ENCODE measurements at places on chromosomes 5 and 9.

DNA sequence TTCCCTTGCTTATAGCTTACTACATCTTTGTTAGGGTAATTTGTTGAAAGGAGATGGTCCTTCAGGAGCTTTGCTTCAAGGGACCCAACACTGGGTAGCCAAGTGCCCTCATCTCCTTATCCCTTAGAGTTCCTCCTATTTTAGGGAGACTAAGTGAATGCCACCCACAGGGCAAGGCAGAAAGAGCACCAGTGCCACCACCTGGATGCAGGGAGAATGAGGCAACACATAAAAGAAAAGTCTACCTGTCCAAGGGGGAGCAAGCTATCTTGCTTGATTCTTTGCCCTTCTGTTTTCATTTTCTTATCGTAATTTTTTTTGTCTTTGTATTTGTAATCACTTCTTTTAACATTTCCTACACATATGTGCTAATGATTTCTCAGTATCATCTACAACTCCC is 205.5 kb downstream of the NPR3 start:
- peak; percentile 4 for DNase-seq

DNA sequence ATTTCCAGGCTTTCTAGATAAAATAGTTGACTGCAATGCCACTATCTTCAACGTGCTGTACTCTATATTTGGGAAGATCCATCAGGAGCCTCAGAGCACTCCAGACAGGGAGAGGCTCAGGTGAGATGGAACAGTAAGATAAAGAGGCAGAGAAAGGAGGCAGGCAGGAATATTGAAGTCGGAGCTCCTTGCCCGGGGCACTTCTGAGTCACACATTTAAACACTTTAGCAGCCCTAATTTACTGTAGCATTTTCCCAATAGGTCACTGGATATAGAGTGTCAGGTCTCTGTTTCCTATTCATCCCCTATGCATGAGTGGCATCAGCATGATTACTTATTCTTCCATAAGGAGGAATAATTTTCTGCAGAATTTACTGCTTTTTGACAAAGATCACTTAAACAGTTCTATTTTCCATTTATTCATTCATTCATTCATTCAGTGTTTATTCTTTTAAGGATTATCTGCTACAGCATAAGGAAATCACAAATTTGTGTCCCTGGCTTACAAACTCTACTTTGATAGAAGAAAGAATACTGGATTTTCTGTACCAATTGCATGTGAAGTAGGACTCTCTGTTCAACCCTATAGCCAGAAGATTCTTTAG is 170.7 kb downstream of the MAPKAP1 start:
- DNase-seq: no peak

GRCh38 chr5:179373101-179373934 is 28.1 kb upstream of the ADAMTS2 start:
- DNase-seq: peak; percentile 74

- DNase-seq: no peak
Observed at GRCh38 chr9:128933731-128934130, 12.9 kb downstream of the PHYHD1 start.

DNA sequence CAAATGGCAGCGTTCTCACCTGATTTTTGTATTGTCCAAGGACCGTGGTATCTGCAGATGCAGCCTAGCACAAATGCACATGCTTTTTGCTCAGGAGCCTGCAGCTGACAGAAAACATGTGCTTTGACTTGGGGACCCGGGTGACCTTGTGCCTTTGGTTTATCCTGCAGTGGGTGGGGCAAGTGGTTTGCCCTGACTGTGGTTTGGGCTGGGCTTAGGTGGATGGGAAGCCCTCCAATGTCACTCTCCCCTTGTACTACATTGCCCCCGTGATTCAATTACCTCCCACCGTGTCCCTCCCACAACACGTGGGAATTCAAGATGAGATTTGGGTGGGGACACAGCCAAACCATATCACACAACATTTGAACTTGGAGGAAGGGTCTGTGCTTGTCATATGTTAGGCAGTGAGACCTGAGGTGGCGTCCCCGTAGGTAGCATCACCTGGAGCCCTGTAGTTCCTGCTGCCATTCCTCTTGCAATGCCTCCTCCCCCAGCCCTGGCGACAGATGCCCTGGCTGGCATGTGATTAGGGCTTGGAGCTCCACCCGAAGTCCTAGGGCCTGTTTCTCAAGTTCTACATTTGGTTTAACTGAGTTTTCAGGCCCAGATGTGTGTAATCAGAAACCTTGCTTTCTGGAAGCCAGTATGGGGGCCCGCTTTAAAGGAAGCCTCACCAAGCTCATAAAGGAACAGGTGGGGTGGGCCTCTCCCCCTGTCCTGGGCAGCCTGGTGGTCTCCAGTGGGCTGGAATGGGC is 2.1 kb downstream of the ANKRD33B start:
- peak; percentile 59 for DNase-seq

DNA sequence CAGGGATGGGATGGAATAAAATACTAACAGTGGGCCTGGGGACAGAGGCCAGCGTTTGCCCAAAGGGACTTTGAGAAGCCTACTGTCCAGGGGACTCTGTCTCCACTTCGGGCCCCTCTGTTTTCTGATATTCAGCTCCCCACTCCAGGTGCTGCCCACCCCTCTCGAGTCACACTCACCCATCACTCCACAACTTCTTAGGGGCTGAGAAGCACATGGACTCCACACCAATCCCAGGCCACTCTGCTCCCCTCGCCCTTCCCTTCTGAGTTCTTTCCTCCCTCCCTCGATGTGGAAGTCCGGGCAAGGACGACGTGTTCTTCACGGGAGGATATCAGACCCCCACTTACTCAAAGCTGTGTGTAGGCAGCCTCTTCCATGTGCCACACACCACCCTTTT is 124.5 kb downstream of the BARX1 start:
- no peak for DNase-seq

- DNase-seq: peak; percentile 89
Observed at GRCh38 chr5:91384671-91385430, 1.7 kb upstream of the ARRDC3 start.

GRCh38 chr9:136438548-136439480 is 831 bp downstream of the INPP5E start:
- no peak for DNase-seq

DNA sequence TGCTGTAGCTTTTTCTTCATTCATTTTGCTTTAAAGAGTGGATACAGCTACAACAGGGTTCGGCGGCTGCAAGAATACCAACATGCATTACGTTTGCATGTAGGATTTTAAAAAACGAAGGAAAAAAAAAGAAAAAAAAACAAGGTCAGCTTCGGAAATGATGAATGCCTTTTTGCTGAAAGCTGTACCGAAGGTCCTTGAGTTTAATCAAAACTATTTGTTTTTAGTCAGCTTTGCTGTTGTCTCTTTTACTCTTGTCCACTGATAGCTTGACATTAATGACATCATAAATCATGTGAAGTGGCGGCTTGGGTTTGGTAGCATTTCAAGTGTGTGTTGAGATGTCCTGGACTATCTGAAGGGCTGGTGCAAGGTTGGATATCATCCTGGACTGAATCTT is 779.1 kb downstream of the NR2F1-AS1 start:
- peak; percentile 38 for DNase-seq

DNA sequence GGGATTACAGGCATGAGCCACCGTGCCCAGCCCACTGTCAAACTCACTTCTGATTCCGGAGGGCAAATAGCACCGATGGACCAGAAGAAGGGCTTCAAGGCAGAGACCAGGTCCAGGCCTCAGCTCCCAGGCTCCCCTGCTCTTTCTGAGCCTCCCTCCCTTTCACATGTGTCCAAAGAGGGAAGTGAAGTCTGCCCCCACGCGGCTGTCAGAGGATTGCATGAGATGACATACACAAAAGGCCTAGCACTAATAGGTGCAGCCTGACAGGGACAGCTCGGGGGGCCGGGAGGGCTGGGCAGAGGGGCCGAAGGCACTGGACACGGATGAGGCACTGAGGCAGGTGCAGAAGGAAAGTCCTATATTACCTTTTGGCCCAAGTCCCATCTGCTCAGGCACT is 16.1 kb downstream of the FBP1 start:
- peak; percentile 73 for DNase-seq

- DNase-seq: no peak
Observed at GRCh38 chr9:134726722-134727034, 85.1 kb downstream of the COL5A1 start.

DNA sequence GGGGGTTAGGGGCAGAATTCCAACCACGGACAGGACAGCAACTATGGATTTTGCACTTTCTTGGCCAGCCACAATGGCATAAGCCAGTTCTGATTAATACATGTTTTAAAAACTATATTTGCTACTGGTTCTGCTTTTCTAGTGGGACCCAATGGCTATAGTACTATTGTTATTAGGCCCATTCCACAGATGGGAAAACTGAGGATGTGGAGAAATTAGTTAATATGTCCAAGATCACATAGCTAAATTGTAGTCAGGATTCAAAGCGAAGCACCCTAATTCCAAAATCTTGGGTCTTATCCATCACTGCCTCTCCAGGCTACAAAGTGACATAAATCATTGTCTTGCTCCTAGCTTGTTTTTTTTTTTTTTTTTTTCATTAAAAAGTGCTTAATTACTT is 133.9 kb downstream of the PJA2 start:
- no peak for DNase-seq

DNA sequence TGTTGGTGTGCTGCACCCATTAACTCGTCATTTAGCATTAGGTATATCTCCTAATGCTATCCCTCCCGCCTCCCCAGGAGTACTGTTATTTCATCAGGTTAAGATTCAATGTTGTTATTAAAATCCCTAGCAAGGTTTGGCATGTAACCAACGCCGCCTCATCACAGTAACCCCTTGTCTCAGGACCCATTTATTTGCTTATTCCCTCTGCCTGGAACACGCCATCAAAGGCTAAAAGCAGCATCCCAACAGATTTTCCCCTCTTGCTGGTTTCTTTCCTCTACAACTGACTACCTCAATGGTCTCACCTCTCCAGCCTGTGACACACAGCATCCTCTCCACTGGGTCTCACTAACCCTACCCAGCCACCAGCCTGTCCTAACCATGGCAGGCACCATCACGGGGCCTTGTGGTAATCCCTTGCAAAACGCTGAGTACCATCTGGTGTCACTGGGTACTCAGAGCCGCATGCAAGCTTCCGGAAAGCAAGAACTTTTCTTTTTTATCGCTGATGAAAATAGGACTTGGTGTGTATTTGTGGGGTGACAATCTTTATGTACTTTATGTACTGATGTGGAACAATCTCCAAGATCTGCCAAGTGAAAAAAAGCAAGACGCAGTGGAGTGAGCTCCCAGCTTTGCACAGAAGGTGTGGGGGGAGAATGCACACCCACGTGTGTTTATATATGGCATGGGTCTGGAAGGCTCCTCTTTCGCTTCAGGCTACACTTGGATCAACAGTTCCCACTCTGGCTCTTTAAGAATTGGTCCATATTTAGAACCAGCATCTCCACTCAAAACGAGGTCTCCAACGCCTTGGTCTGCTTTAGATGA is 6.1 kb downstream of the RPS14 start:
- DNase-seq: peak; percentile 88

- DNase-seq: no peak
Observed at GRCh38 chr9:110797611-110798010, 129.0 kb downstream of the MUSK start.

- peak; percentile 56 for DNase-seq
Observed at GRCh38 chr5:35990520-35990919, 670 bp downstream of the UGT3A1 start.

DNA sequence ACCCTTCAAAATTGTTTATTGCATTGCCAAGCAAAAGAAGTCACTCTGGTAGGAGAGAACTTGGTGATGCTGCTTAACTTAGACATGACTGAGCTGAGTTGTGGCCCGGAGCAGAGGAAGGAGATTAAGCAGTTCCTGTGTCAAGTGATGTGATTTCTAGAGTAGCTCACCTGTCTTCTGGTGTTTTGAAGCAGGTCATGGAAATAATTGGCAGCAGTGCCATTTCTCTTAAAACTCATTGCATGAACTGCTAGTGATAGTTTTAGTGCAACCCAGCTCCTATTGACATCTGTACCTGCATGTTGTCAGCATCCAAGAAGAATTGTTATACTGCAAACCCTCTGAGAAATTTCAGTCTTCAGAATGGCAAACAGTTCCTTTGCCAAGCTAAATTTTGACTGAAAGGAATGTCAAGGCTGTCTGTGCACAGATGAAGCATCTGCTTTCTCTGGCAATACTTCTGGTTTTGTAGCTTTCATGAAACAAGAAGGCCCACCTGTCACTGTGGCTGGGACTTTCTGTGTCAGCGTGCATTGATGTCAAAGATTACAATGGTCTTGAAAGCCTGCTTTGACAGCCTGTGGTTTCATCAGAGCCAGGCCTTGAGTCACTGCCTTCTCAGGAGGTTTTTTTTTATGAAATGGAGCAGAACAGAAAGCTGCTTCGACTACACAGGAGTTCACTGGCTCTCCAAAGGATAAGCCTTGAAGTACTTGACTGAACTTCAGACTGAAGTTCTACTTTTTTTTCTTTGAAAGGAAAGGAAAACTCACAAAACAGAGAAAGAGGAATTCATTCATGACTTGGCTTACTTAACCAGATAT is 90.6 kb downstream of the RALGPS1 start:
- DNase-seq: peak; percentile 67

GRCh38 chr5:142235870-142236672 is 88.8 kb downstream of the SPRY4 start:
- no peak for DNase-seq

GRCh38 chr5:40430101-40430710 is 249.5 kb upstream of the PTGER4 start:
- DNase-seq: no peak

DNA sequence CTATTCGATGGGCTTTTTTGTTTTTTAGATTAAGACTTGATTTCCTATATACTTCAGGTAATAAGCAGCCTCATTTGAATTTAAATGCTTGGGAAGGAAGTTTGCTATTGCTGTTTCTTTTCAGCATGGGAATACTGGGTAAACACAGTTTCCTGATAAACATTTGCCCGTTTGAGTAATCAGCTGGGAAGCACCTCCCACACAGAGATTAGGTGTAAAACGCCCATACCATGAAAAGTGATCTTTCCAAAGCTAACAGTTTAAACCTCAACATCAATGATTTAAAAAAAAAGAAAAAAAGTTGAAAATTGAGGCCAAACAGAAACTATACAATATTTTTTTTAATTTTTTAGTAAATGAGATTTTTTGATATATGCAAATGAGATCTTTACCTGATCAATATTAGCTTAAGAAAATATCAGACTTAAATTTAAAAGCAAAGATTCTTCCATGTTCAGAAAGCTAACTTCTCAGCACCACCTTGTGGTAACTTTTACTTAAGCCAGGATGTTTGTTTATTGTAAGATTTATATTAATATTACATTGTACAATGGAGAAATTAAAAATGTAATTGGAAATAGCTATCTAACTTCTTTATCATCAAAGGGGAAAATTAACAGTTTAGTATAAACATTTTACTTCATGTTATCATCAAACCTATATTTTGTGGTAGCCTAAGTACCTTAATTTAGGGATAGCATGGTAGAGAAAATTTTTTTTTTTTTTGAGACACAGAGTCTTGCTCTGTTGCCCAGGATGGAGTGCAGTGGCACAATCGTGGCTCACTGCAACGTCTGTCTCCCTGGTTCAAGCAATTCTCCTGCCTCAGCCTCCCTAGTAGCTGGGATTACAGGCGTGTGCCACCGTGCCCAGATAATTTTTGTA is 39.8 kb downstream of the F2RL2 start:
- peak; percentile 13 for DNase-seq

DNA sequence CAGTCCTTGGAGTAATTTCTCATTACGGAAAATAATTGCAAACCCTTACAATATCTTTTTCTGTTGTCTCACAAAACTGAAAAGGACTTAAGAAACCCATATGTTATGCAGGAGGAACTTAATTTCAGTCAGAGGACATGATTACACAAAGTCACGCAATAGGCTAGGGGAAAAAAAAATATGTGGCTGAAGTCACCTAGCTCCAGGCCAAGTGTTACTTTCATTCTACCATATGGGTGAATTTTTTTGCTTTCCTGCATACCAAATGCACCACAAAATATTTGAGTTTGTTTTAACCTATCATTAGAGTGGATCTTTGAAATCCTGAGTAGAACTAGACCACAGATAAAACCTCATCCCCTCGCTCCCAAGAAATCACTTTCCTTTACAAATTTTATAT is 523.5 kb downstream of the CAAP1 start:
- DNase-seq: no peak
